Stimulated activated CD8-positive, alpha-beta memory T cell treated with anti-CD3 and anti-CD28 coated beads, Interleukin-4, amount 100 ng/mL, for 1 hour (primary cell): ENCODE measurements at places on chromosomes 12 and 14.

DNA sequence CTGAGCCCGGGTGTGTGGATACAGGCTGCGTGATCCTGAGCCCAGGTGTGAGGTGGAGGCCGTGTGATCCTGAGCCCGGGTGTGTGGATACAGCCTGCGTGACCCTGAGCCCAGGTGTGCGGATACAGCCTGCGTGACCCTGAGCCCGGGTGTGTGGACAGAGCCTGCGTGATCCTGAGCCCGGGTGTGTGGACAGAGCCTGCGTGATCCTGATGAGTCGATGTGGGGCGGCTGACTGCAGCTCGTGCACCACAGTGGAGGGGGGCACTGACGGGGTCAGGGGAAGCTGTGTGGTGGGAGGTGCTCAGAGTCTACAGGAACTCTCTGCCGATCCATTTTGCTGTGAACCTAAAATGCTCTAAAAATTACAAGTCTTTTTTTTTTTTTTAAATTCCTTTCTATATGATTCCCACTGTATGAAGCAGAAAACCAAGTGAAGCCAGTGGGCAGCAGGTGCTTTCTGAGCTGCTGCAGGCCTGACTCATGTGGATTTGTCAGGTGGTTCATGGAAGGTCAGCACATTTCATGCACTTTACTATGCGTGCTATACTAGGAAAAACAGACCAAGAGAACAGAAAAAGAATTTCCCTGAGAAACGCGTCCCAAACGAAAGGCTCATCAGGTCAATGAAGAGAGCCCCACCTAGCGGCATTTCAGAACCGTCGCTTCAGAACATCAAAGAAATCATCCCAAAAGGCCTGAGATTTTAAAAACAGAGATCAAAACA lies 19.3 kb downstream of the BRF1 start:
- no peak for DNase-seq

DNA sequence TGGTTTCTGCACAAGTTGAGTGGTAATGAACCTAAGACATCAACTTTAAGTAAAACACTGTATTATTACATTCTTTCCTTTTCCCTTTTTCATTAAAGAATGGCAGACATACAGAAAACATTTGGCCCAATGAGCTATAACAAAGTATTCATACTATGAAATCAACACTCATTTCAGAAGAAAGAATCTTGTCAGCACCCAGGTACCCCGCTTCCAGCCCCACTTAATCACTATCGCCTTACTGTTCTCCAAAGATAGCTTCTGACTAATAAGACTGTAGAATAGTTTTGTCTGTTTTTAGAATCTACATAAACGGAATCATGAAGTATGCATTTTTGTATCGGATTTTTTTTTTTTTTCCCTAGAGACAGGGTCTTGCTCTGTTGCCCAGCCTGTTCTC lies 9.5 kb downstream of the CNTN1 start:
- DNase-seq: no peak

- DNase-seq: no peak
Observed at GRCh38 chr12:65656156-65656882, 168.0 kb upstream of the HMGA2 start.

GRCh38 chr14:71380271-71380670 lies 473.0 kb downstream of the PCNX1 start:
- DNase-seq: no peak

GRCh38 chr12:124111006-124111405 lies 138.0 kb downstream of the ZNF664 start:
- DNase-seq: no peak

- DNase-seq: no peak
Observed at GRCh38 chr12:12470751-12471306, 91.8 kb downstream of the DUSP16 start.

GRCh38 chr12:18446061-18446644 lies 184.8 kb downstream of the PIK3C2G start:
- no peak for DNase-seq

DNA sequence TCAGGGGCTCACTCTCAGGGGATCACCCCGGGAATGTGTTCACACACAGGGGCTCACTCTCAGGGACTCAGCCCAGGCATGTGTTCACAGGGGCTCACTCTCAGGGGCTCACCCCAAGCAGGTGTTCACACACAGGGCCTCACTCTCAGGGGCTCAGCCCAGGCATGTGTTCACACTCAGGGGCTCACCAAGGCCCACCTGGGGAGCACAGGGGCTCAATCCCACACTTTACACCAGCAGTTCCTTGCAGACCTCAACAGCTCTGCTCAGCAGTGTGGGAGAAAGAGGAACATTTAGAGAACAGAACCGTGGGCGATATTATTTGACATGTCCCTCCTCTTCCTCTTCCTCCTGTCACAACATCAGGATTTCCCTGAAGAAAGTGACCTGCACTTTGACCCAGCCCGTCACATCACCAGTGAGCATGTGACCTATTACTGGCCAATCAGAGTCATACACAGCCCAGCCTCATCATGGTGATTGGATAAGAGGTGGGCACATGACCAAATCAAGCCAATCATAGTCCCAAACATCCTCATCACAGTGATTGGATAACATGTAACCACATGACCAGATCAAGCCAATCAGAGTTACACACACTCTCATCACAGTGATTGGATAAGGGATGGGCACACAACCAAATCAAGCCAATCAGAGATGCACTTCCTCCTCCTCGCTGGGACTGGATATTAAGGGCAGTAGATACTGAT lies 359.4 kb upstream of the SFSWAP start:
- DNase-seq: no peak

DNA sequence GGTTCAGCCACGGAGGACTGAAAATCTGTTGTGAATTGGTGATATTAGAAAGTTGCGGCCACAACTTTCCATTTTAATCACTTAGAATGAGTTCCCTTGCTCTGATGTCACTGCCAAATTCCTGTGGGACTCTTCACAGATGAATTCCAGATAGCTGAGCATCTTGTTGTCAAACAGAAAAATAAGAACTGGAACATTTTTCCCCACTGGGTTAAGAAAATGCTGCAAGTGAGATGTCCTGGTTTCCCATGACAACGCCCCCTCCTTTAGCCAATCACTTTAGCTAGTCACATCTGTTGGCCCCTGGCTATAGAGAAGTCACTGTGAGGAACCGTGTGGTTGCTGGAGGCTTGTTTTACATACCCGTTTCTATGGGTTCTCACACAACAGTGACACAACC lies 135.9 kb downstream of the KTN1 start:
- DNase-seq: no peak
